ENCODE measurements at places on chromosomes 1 and 21.

DNA sequence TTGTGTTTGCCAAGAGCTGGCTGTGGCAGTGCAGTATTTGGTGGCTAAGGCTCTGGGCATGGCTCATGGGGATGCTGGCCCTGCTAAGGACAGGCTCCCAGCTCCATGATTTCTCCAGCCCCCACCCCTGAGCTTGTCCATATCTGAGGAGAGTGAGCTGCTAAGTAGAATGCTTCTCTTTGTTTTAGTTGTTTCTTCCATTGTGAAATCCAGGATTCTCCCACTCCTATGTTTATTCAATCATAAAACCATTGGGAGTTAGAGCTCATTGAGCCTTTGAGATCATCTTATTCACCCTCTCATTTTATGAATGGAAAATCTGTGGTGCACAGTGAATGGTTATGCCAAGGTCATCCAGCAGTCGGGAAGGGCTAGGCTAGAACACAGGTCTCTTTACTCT lies 188.8 kb downstream of the TNR start:
- no peak overlapping the region for H3K4me3 ChIP-seq
- no peaks in the 10 kb centered on the region for H3K36me3 ChIP-seq
- H3K27ac ChIP-seq, result no peak overlapping the region
- DNase-seq, result no peak
- no peaks in the 10 kb centered on the region for H3K27me3 ChIP-seq

- H3K27ac ChIP-seq, result no peak overlapping the region
- no peak overlapping the region for H3K4me3 ChIP-seq
- peaks cover 18% of the 10 kb centered on the region for H3K36me3 ChIP-seq
- no peak for DNase-seq
- H3K27me3 ChIP-seq, result no peaks in the 10 kb centered on the region
These were observed 153.9 kb downstream of the PEX14 start for GRCh38 chr1:10628685-10629084.

DNA sequence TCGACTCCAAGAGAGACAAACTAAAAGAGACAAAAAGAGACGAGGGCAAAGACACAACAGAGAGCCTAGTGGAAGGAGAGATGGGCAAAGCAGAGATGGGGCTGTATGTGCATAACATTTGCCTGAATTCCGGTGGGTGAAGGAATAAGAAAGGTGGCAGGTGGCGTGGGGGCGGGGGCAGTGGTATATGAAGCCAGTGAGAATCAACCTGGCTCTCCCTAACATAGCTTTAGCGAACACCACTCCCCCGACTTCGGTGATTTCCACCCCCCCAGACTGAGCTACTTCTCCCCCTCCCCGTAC lies 1.1 kb downstream of the INKA2 start:
- H3K27me3 ChIP-seq, result no peaks in the 10 kb centered on the region
- peak overlapping the region; percentile 8 for H3K4me3 ChIP-seq
- DNase-seq, result no peak
- H3K36me3 ChIP-seq, result no peaks in the 10 kb centered on the region
- H3K4me1 ChIP-seq, result peaks cover 6% of the 10 kb centered on the region

DNA sequence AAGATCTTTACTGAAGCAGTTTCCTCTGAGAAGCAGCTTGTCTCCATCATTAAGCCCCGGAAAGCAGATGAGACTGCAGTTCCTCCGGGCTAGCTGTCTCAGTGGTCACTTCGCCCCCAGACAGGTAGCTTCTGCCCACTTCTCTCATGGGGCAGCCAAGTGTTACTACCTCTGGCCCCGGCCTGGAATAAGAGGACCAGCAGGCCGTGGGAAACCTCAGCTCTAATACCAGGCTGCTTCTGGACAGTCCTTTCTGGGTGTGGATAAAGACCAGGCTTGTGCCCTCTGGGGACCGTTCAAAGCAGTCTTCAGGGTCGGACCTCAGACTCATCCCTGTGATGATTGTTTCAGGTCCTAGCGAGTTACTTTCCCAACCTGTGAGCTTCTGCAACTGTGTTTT lies 54.8 kb downstream of the RUNX3 start:
- H3K27me3 ChIP-seq, result no peaks in the 10 kb centered on the region
- no peak for DNase-seq
- H3K4me1 ChIP-seq, result peaks cover 29% of the 10 kb centered on the region
- no peak overlapping the region for H3K27ac ChIP-seq
- H3K4me3 ChIP-seq, result no peak overlapping the region

- no peaks in the 10 kb centered on the region for H3K4me1 ChIP-seq
- no peak for DNase-seq
- H3K27ac ChIP-seq, result no peak overlapping the region
- H3K27me3 ChIP-seq, result no peaks in the 10 kb centered on the region
- H3K36me3 ChIP-seq, result no peaks in the 10 kb centered on the region
- no peak overlapping the region for H3K4me3 ChIP-seq
These were observed 75.6 kb downstream of the ADSS2 start for GRCh38 chr1:244376126-244376525.

DNA sequence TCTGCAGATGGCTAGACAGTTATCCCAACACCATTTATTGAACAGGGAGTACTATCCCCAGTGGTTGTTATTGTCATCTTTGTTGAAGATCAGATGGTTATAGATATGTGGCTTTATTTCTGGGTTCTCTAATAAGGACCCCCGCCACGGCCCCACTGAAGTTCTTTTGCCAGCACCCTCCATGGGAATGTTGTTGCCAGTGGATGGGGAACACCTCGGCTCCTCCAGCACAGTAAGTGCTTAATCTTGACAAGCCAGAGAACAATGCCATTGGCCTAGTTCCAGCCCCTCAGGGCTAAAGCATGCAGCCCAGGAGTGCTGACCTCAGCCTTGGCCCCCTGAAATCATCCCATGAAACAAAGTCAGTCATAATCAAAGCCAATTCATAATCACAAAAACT lies 337.6 kb downstream of the AGBL4 start:
- no peaks in the 10 kb centered on the region for H3K36me3 ChIP-seq
- H3K4me3 ChIP-seq, result no peak overlapping the region
- no peak overlapping the region for H3K27ac ChIP-seq

DNA sequence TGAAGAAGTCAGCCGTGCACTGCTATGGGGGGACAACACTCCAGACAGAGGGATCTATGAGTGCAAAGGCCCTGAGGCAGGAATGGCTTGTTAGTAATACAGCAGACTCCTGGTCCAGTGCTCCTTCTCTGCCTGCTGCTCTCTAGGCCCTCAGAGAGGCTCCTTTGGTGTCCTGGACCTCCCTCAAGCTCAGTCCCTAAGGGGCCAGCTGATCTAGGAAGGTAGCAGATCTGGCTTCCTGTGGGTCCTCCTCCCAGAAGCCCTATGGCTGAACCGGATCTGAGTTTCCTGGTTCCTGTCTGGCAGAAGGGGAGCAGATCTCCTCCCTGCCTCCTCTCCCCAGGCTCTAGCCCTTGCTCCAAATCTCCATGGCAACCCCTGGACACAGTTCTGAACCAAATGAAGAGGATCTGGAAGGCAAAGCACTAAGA lies at the start of gene LDLRAD2:
Gene LDLRAD2 (plus strand): TSS at position 391 of the 431 bp plus-strand sequence. CDS start 187 bp downstream, outside the sequence.
- H3K4me1 ChIP-seq, result peaks cover 35% of the 10 kb centered on the region
- no peak for DNase-seq
- no peak within 1 kb of the TSS for H3K4me3 ChIP-seq
- H3K27ac ChIP-seq, result no peak within 1 kb of the TSS

Data from common myeloid progenitor, CD34-positive (primary cell).